ENCODE measurements at places on chromosomes 4 and X. TPM values are rescaled to one million over a fixed set of nuclear protein-coding genes. Genes with fewer than 3 reads are reported as not detected.

The CFAP99 gene
- polyA plus RNA-seq = not detected

The EFHC2 gene
- 0.18 TPM for polyA plus RNA-seq

The MAGEA10 gene
- polyA plus RNA-seq = not detected

The AR gene
- polyA plus RNA-seq = 6.3 TPM

The TRIM75 gene
- 0.10 TPM for polyA plus RNA-seq

Measured in hindlimb muscle (tissue), 1 donor.